Mesothelial cell of epicardium (in vitro differentiated cells): ENCODE measurements at places on chromosomes 5 and 9. TPM values are rescaled to one million over a fixed set of nuclear protein-coding genes. Genes with fewer than 3 reads are reported as not detected.

DNA sequence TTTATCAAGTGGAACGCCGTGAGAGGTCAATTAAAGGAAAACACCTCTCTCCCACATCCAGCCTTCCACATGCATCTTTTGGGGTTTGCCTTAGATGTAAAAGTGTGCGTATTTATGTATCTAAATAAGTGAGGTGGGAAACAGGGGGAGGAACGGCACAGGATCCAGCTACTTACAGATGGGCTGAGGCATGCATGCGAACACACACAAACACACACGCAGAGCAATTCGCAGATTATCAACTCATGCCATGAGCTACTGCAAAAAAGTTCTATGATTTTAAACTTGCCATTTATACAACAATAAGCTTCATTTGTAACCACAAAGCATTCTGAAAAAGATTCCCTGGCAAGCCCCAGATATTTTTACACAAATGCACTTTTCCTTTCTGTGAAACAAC, 242.1 kb downstream of the BNC2 start:
- H3K36me3 ChIP-seq, result no peaks in the 10 kb centered on the region
- H3K27ac ChIP-seq, result peak overlapping the region; percentile 45
- no peaks in the 10 kb centered on the region for H3K27me3 ChIP-seq
- no peak for DNase-seq

DNA sequence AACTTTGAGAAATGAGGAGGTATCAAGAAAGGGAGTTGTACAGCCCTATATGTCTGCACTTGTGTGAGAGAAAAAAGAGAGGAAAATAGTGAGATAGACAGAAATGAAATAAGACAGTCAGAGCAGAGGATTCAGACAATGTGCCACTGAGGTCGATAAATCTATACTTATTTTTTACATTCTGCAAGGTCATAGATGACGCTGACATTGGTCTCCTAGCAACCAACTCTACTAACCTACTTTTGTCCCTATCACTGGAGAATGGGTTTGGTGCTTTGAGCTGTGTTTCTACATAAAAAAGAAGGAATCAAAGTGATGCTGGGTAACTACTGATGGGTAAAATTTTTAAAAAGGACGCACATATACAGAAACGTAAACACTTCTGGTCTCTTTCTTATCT, 573.3 kb upstream of the RORB start:
- H3K36me3 ChIP-seq, result no peaks in the 10 kb centered on the region
- H3K27me3 ChIP-seq, result no peaks in the 10 kb centered on the region
- no peaks in the 10 kb centered on the region for H3K4me1 ChIP-seq
- H3K27ac ChIP-seq, result no peak overlapping the region
- no peak for DNase-seq

The PCDHB5 gene
- total RNA-seq, result 5.2 to 6.8 TPM (median 6.0 TPM) in 3 replicates

- H3K27me3 ChIP-seq, result no peaks in the 10 kb centered on the region
- H3K36me3 ChIP-seq, result peaks cover 27% of the 10 kb centered on the region
These were observed 5.6 kb upstream of the IARS1 start for GRCh38 chr9:92299116-92299515.

- H3K27ac ChIP-seq, result no peak overlapping the region
- H3K36me3 ChIP-seq, result peaks cover 42% of the 10 kb centered on the region
- H3K4me1 ChIP-seq, result peaks cover 12% of the 10 kb centered on the region
- DNase-seq, result no peak
- no peaks in the 10 kb centered on the region for H3K27me3 ChIP-seq
These were observed 236.1 kb downstream of the MARCHF11 start for GRCh38 chr5:15943487-15943886.

GRCh38 chr9:38138276-38138675, 69.2 kb upstream of the SHB start:
- H3K36me3 ChIP-seq, result no peaks in the 10 kb centered on the region
- H3K4me1 ChIP-seq, result peaks cover 33% of the 10 kb centered on the region
- no peak for DNase-seq
- no peak overlapping the region for H3K27ac ChIP-seq
- H3K27me3 ChIP-seq, result peaks cover 20% of the 10 kb centered on the region

- H3K27me3 ChIP-seq, result no peaks in the 10 kb centered on the region
- H3K4me1 ChIP-seq, result peaks cover 8% of the 10 kb centered on the region
- no peaks in the 10 kb centered on the region for H3K36me3 ChIP-seq
- DNase-seq, result no peak
These were observed 22.8 kb upstream of the ELL2 start for GRCh38 chr5:95984287-95984938.

- peaks cover 14% of the 10 kb centered on the region for H3K4me1 ChIP-seq
- H3K4me3 ChIP-seq, result no peak overlapping the region
- no peak for DNase-seq
- H3K27ac ChIP-seq, result no peak overlapping the region
- H3K27me3 ChIP-seq, result no peaks in the 10 kb centered on the region
These were observed 36.3 kb downstream of the FAM163B start for GRCh38 chr9:133572821-133573361.

DNA sequence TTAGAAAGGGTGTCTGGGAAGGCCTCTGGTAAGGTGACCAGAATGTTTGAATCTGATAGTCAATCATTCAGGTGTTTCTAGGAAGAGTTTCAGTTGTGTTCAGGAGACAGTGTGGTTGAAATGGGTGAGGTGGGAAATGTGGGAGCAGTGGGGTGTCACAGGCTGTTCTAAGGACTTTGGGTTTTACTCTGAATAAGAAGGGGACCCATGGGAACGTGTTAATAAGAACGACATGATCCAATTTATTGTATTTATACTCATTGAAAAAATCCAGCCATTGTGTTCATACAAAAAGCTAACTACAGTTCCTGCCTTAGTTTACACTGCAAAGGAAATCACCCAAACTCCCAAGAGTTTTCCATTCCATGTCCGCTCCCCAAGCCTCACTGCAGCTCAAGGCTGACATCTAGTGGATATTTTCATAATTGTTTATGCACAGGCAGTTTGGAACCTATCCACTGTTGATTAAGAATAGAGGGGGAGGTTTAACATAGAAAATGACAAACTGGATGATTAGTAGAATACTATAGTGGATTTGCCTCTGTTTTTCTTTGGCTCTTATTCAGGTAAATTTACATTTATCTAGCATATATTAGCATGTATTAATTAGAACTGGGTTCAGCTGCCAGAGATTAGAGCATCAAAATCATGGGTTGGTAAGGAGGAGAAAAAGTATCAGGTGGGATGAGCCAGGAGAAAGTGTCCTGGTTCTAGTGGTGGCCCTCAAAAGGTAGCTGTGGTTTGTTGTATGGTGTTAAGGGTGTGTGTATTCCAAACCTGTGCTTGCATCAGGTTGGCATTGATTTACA, 17.7 kb downstream of the CAVIN4 start:
- H3K36me3 ChIP-seq, result no peaks in the 10 kb centered on the region
- H3K4me3 ChIP-seq, result no peak overlapping the region
- peaks cover 11% of the 10 kb centered on the region for H3K27me3 ChIP-seq
- peaks cover 13% of the 10 kb centered on the region for H3K4me1 ChIP-seq
- no peak for DNase-seq

DNA sequence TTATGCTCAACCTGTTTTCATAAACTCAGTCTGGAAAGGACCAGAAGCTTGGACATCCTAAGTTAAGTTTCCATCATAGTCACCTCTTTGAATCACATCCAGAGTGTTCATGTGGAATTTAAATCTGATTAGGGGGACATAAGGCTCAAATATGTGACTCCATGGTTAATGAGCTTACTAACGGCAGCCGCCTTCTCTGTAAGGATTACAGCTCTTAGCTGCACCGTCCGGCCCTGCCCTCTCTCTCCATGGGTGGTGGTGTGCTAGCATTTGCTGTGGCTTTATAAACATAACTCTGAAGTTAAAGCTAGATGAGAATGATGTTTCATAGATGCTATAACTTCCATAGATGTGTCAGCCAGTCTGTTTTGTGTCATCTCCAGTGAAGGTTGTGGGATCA, 156.5 kb downstream of the TRIO start:
- H3K36me3 ChIP-seq, result peaks cover 21% of the 10 kb centered on the region
- H3K27me3 ChIP-seq, result no peaks in the 10 kb centered on the region
- H3K4me1 ChIP-seq, result peaks cover 8% of the 10 kb centered on the region
- DNase-seq, result no peak
- H3K27ac ChIP-seq, result no peak overlapping the region

- H3K36me3 ChIP-seq, result no peaks in the 10 kb centered on the region
- no peaks in the 10 kb centered on the region for H3K27me3 ChIP-seq
- H3K4me1 ChIP-seq, result peaks cover 14% of the 10 kb centered on the region
- no peak for DNase-seq
- H3K27ac ChIP-seq, result peak overlapping the region; percentile 82
These were observed 125.3 kb downstream of the ST8SIA4 start for GRCh38 chr5:100777680-100778300.

GRCh38 chr9:18338042-18338441, 135.9 kb upstream of the ADAMTSL1 start:
- H3K27ac ChIP-seq, result no peak overlapping the region
- no peak overlapping the region for H3K4me3 ChIP-seq
- H3K27me3 ChIP-seq, result no peaks in the 10 kb centered on the region
- no peak for DNase-seq

The HTR4 gene
- 0.27 to 0.41 TPM (median 0.33 TPM) in 3 replicates for total RNA-seq

DNA sequence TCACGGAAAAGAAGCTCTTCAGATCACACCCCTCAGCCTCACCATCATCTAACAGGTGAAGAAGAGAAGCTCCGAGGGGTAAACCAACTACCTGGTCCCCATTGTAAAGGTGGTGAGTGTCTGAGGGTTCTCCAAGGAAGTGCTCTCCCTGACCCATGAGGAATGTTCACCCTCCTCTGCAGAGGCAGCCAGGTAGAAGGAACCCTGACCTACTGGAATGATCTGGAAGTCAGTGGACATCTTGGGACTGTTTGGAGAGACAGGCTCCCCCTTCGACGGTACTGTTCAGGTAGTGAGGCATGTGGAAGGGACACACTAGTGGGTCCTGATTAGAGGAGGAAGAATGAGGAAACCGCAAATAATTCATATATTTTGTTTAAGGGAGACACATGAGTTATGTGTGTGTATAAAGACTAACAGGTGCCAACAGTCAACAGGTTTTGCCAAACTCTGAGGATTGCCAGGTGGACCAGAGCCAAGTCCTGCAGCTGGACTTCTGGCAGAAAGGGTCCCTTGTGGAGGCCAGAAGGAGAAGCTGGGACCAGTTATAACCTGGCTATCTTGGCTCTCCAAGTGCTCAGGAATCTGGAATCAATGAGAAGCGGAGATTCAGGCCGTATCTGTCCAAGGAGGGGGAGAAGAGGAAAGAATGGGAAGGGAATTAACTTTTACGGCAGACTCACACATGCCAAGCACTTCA, 3.0 kb upstream of the ZBTB34 start:
- H3K36me3 ChIP-seq, result no peaks in the 10 kb centered on the region
- DNase-seq, result no peak
- no peak overlapping the region for H3K27ac ChIP-seq
- H3K27me3 ChIP-seq, result peaks cover 15% of the 10 kb centered on the region
- H3K4me3 ChIP-seq, result no peak overlapping the region
- peaks cover 27% of the 10 kb centered on the region for H3K4me1 ChIP-seq

DNA sequence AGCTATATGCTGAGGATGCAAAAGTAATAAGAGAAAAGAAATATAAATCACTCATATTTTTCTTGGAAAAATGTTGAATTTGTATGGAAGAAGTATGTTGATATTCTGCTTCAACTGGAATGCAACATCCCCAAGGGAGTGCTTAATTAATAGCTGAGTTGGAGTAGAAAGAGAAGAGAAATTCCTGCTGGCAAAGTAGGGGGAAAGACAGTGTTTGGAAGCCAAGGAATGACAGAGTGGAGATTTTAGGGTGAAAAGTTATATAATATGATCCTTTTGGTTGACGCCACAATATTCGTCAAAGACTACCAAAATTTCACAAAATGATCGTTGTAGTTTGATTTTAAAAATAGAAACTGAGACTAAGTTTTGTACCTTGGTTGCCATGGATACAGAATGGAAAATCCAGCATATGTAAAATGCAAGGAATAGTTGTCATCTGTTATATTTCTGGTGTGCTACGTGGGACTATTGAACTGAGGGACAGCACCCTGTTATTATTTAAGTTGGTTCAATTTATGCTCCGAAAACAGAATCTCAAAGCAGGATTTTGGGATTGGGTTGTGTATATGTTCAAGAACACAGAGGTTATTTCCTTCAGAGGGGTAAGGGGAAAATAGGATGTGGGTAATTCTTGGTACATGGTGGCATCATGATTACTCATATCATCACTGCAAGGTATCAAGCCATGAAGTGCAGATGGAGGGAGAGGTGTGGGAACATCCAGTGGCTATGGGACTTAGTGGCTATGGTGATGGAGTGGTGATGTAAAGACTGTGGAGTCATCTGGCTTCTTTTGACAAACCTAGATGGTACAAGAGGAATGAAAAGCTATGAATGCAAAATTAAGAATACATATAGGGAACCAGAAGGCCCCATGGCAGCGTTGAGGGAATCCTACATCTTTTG, 61.0 kb downstream of the SUB1 start:
- no peaks in the 10 kb centered on the region for H3K27me3 ChIP-seq
- no peak overlapping the region for H3K27ac ChIP-seq
- H3K36me3 ChIP-seq, result no peaks in the 10 kb centered on the region
- DNase-seq, result no peak

DNA sequence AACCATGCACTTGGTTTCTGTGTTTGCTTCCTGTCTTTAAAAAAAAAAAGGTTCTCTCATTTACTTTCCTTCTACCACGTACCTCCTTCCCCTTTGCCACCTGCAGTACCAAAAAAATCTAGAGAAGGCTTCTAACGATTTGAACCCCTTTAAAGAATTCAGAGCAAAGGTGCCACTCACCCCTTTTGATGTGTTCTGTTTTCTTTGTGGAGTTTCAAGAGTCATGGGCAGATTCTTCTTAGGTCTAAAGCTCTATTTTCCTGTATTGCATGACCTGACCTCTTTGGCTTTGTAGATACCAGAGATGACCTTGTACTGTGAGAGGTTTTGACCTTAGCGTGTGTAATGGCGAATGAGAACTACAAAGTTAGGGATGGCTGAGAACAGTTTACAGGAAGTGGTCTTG, 29.0 kb downstream of the TXNDC8 start:
- no peaks in the 10 kb centered on the region for H3K27me3 ChIP-seq
- no peaks in the 10 kb centered on the region for H3K4me1 ChIP-seq
- no peak overlapping the region for H3K4me3 ChIP-seq
- H3K27ac ChIP-seq, result no peak overlapping the region
- DNase-seq, result no peak
- peaks cover 2% of the 10 kb centered on the region for H3K36me3 ChIP-seq

GRCh38 chr9:31601666-31602065, 782.8 kb upstream of the ACO1 start:
- H3K36me3 ChIP-seq, result no peaks in the 10 kb centered on the region
- no peak overlapping the region for H3K27ac ChIP-seq
- H3K27me3 ChIP-seq, result no peaks in the 10 kb centered on the region
- no peaks in the 10 kb centered on the region for H3K4me1 ChIP-seq
- no peak for DNase-seq
- no peak overlapping the region for H3K4me3 ChIP-seq

- peaks cover 15% of the 10 kb centered on the region for H3K4me1 ChIP-seq
- H3K36me3 ChIP-seq, result peaks cover 25% of the 10 kb centered on the region
- no peak overlapping the region for H3K27ac ChIP-seq
- no peak overlapping the region for H3K4me3 ChIP-seq
These were observed 32.1 kb downstream of the SNX24 start for GRCh38 chr5:122877518-122877917.

The RARS1 gene
- total RNA-seq, result 93.9 to 104 TPM (median 98.2 TPM) in 3 replicates

The PTGDS gene
- total RNA-seq, result 52.6 to 58.0 TPM (median 53.5 TPM) in 3 replicates

DNA sequence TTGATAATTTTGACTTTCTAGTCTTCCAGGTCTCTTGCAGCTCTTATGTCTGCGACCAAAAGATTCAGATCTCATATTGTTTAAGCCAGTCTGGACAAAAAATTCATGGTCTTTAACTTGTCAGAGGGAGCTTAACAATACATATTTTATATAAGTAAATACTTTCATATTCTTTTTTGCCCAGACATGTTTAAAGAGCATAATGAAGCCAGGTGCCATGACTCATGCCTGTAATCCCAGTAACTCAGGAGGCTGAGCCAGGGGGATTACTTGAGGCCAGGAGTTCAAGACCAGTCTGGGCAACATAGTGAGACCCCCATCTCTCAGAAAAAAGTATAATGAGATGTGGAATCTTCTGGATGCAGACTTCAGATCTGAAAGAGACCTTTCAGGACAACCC, 69.8 kb downstream of the JMY start:
- H3K4me3 ChIP-seq, result no peak overlapping the region
- H3K27ac ChIP-seq, result no peak overlapping the region
- no peak for DNase-seq
